Stimulated activated CD4-positive, alpha-beta T cell treated with anti-CD3 and anti-CD28 coated beads, Interleukin-12 subunit alpha, Interleukin-12 subunit beta, amount 100 ng/mL, for 48 hours (primary cell): ENCODE measurements at places on chromosomes 1 and 21.

DNA sequence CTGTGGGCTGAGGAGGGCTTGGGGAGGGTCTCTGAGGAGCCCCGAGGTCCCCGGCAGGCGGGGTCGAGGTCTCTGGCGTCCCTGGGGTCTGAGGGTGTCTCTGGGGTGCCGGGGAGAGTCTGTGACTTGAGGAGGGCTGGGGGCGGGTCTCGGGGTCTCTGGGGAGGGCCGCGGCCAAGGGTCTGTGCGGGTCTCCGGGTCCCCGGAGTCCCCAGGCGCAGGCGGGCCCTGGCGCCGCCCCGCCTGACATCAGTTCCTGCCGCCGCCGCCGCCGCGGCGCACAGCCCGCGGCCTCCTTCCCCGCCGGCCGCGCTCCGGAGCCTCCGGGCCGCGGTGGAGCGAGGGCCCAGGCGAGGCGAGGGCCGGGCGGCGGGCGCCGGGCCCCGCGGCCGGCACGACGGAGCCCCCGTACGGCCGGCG is at the start of gene PLEKHM2:
PLEKHM2 (plus strand) TSS at position 279 of the 420 bp plus-strand sequence. CDS start 239 bp downstream, outside the sequence.
- no peak for DNase-seq

- no peak for DNase-seq
Observed at GRCh38 chr1:191869790-191870312, 288.4 kb upstream of the RGS18 start.

- DNase-seq = no peak
Observed at GRCh38 chr1:211231873-211232272, 27.3 kb upstream of the RCOR3 start.

GRCh38 chr1:41618871-41619270 is 134.4 kb upstream of the EDN2 start:
- no peak for DNase-seq

DNA sequence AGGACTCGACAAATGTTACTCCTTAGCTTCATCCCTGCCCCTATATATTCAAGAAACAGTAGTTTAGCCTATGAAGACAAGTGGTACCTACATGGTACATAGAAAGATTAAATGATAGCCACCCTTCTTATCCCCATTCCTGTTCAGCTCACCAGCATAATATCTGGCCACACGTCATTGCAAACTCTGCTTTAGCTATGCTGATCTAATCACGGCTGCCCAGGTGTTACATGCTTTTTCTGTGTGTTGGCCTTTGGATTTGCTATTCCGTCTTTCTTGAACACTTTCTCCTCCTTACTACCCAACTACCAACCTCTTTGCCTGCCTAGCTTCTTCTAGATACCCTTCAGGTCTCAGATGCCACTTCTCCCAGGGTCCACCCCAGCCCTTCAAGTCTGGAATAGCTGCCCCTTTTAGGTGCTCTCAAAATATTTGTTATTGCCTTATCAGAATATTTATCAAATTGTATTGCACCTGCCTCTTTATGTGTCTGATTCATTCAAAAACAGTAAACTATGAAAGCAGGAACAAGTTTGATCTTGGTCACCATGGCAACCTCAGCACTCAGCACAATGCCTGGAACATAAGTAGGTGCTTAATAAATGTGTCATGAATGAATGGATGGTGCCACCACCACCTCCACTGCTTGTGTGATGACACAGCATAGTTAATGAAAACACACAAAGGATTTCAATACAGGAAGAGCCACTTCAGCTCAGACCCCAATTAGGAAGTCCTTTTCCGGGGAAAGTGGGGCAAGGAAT is 11.4 kb upstream of the DNASE2B start:
- no peak for DNase-seq

DNA sequence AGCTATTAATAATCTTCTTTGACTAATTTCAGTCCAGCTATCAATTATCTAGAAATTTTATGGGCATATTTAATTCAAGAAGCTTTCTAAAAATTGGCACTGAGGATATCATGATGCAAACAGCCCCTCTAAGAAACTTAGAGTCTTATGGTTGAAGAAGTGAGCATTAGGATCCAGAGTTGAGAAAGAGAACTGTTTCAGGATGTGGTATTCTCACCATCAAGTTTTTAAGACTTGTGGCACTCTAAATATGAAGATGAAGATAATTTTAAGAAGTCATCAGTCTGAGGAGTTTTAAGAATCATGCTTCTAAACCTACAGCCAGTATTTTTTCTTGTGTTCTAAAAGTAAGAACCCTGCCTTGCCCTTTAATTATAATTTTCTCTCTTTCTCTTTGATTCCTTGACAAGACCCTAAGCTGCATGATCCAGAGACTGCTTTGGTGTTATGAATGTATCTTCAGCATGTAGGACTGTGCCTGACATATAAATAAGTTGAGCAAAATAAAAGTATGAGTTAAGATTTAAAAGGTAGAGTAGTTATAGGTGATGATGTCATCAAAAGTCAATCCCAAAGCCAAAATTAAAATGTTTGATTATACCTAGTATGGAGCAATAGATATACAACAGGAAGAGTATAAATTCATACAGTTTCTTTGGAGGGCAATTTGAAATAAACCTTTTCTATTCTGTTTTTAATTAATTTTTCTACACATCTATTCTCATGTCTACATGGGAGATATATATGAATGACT is 39.1 kb downstream of the RPS6KC1 start:
- DNase-seq = no peak

- no peak for DNase-seq
Observed at GRCh38 chr21:15651172-15651571, 78.6 kb upstream of the USP25 start.

GRCh38 chr1:24980836-24981630 is 51.0 kb upstream of the RUNX3 start:
- no peak for DNase-seq

GRCh38 chr1:201172326-201172725 is 18.1 kb upstream of the TMEM9 start:
- DNase-seq = no peak

DNA sequence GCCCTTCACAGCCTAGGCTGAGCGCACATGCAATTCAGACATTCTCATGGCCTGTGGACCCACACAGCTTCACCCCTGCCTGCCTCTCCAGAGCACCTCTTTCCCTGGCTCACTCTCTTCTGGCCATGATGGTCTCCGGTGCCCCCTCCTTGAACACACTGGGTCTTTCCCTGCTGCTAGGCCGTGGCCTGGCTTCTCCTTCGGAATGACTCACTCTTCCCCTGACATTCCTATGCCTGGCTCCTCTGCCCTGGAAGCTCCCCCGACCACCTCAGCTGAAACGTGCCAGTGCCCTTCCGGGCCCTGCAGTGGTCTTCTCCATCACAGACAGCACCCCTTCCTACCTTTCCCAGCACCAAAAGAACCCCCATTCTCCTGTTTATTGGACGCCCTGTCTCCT is 28.3 kb downstream of the EPHA8 start:
- no peak for DNase-seq

DNA sequence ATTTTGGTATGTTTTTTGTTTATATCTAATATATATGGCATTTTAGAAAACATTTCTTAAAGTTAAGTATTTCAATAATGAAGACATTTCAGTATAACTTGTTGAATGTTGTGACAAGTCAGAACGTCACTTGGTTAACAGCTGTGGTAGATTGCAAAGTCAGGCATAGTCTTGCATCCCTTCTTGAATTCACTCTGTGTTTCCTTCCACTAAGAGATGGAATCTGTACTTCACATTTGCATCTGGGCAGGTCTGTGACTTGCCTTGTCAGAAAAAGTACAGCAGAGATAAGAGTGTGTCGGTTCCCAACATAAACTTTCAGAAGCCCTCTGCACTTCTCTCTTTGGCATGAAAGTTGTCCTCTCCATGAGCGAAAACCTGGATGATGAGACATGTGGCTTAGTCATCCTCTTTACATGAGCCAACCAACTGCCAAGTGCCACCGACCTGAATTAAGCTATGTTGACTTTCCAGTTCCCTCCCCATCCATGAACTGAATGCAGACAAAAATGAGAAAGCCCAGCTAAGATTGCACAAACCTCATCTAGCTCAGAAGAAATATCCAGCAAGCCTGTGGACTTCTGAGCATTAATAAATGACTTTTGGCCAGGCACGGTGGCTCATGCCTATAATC is 1730.2 kb downstream of the MRPL39 start:
- no peak for DNase-seq

- no peak for DNase-seq
Observed at GRCh38 chr1:36487906-36488305, 5.2 kb upstream of the CSF3R start.

GRCh38 chr21:43981151-43981870 is 30.8 kb upstream of the TRAPPC10 start:
- DNase-seq = no peak

GRCh38 chr1:97907886-97908285 is 12.9 kb downstream of the DPYD start:
- no peak for DNase-seq

DNA sequence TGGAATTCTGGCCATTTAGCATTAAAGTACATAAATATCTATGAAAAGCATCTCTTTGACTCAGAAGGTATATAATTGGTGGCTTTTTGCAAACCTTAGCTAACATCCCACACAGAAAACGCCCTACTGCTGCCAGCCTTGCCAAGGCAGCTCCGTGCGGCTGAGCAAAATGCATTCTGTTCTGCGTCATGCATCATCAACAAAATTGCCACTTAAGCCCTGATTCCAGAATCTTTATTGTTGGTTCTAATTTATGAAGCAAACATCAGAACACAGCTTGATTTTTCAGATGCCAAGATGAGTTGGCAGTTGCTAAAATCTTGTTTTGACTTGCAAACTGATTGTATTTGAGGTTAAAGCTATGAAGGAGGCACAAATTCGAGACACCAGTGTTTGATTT is 314.9 kb upstream of the DEPDC1 start:
- no peak for DNase-seq

GRCh38 chr1:163928069-163928468 is 606.3 kb downstream of the NUF2 start:
- DNase-seq = no peak

DNA sequence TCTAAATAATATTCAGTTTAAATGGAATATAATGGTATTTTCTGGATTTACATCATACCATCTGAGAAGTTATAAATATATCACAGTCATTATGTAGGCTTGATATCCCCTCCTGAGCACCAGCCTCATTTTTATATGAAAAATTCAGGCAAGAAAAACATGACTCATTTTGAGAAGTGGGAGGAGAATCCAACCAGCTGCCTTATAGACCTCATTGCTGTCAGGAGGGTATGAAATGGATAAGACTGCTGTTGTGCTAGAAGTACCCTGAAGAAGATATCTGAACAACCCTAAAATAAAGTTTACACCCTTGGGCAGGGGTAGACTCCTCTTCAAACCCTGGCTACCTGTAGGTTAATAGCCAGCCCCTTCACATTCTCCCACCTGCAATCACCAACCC is 8.8 kb downstream of the GIPC2 start:
- DNase-seq = no peak

GRCh38 chr21:34927992-34928391 is 121.1 kb downstream of the RUNX1 start:
- no peak for DNase-seq

DNA sequence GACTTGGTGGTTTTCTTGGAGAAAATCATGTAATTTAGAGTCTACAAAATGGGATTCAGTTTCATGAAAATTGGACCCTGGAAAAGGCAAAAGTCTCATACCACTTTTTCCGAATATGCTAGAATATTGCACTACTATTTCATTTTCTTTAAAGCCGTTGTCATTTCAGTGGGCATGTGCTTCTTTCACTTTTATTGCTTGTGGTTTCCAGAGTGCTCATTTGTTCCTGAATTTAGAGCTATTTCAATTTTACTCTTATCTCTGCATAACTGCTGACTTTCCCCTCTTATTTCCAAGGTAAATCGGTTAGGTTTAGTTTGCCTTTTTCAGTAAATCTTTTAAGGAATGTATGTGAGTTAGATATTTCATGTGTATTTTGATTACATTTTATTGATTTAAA is 11.6 kb downstream of the HHAT start:
- no peak for DNase-seq

- DNase-seq = no peak
Observed at GRCh38 chr21:39483917-39484316, 32.1 kb downstream of the SH3BGR start.

DNA sequence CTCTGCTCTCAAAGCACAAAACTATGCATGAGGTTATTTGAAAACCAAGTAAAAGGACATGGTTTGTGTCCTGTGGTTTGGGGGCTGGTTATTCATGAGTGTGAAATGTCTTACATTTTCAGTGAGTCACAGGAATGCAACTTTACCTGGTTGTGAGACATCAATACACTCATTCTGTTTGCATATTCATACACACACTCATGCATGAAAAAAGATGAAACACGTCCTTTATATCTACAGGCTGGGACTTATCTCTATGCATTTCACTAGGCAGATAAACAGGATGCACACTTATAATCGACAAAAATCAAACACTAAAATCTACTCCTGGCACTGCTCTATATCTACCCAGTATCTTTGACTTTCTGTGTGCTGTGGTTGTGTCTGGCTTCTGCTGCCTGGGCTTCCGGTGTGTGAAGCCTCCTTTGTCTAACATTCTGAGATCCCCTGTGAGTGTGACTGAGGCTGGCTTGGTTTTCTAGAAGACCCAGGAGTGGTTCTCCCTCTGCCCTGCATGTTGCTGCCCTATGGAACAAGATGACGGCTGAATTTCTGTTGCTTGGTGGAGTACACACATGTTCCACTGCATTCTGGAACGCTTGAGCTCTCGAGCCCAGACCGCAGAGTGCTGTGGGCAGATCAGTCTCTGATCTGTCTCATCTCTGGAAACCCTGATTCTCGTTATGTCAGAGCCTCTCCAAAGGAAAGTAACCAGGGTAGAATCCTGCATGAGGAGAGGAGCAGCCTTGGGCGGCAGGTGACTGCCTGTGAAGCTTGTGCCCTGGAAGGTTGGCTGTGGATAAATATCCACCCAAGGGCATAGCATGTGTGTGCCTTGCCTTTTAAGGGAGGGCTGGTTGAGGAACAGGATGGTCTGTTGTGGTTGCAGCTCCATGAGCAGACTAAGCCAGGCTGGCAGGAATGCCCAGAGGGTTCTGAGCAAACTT is 19.7 kb upstream of the FASLG start:
- DNase-seq = peak; percentile 73

GRCh38 chr1:78677788-78678187 is 28.2 kb downstream of the IFI44 start:
- DNase-seq = no peak

DNA sequence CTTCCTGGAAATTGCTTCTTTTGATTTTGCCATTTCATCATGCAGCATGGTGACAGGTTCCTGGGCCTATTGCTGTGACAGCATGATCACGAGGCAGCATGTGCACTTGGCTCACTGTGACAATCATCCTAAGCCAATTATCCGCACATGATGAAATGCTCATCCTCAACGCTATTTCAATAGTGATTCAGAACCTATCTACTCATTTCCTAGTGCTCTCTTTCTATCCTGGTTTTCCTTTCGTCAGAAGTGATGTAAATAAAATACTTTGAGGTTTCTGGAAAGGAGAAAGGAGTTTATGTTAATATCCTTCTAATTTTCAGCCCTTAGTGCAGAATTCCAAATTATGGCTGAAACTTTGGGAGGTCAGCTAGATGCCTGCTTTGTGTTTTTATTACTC is 110.6 kb upstream of the ADAMTS5 start:
- no peak for DNase-seq
